ENCODE measurements at places on chromosomes 4 and X.

DNA sequence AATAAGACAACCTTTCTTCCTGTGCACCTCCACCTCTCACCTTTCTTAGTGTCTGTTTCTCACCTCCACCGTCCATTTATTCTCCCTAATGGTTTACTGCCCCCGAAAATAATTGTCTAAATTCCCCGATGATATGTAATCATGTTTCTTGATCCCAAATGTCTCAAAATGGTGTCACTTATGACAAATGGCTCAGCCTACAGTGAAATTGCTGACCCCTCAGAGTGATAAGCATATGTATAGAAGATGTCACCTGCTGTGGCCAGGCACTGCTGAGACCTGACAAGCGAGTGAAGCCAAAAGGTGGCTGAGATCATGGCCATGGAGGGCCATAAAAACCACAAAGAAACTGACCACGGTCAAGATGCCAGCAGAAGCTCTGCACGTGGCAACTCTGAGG, 35.7 kb downstream of the MSL3 start:
- DNase-seq: no peak

DNA sequence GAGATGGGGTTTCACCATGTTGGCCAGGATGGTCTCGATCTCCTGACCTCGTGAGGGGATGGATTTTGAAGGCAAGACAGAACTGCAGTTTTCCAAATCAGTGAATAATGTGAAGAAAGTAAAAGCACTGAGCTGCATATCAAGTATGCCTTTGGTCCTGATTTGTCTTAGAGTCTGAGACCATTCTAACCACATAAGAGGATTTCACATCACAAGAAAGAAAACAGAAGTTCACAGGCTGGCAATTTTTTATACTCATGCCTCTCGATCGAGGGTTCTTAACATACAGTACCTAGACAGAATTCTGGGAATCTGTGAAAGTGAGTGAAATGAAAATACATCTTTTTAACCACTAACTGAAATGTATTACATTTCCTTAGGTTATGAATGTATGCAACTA, 23.3 kb downstream of the CHIC2 start:
- no peak for DNase-seq

DNA sequence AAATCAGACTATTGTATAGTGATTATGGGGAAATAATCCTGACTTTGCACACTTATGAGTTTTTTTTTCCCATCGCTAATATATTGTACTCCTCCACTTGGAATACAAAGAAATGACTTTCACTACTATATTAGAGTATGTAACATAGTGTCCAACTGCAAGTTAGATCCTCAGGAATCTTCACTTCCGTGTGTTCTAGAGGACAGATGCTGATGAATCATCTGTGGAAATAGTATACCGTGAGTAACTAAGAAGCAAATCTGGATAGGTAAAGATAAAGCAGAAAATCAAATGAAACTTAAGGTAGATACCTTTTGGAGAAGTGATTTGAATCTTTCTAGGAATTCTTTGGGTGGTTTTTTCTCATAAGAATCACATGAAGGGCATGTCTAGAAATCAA, 8.3 kb downstream of the IL21 start:
- DNase-seq: no peak

- no peak for DNase-seq
Measured at GRCh38 chrX:2650865-2651264, 40.2 kb upstream of the CD99 start.

- no peak for DNase-seq
Measured at GRCh38 chr4:87875191-87875590, 42.4 kb downstream of the MEPE start.

DNA sequence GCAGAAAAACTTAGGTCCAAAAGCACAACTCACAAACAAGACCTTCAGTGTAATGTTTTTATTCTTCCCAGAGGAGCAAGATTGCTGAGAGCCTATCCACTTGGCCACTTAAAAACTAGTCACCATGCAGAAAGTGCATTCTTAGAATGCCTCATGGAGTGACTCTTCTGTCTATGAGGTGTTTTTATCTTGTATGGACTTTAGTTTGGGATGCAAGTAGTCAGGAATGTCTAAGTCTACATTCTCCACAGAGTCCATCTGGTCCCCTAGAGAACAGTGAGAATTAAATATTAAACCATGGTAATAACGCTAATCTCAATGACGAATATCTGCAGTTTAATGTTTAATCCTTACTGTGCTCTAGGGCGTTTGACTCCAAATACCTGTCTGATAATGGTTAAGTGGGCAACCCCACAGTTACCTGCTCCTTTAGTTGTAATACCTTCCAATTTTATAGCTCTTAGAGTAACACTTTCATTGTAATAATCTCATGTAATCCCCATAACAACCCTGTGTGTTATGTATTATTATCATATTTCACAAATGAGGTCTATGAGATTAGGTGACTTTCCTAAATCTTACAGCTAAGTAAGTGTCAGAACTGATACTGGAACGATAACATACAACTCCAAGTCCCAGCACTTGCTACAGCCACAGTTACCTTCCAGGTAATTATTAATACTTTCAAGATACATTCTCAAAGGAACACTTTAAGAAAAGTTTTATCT, 235.6 kb upstream of the JADE1 start:
- peak; percentile 75 for DNase-seq

GRCh38 chr4:111712093-111712677, 433.1 kb upstream of the FAM241A start:
- no peak for DNase-seq

DNA sequence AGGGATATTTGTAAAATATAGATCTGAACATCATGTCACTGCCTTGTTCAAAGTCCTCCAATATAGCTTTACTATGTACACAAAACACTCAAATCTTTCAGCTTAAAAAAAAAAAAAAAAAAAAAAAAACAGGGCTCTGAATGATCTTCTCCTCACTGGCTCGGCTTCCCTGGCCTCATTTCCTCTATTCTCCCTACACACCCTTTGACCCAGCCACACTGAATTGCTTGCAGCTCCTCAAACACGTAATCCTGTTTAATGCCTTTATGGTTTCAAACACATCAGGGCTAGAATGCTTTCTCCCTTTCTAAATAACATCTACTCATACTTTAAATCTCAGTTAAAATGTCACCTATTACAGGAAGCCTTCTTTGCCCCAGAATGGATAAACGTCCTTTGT, 60.8 kb downstream of the MTMR8 start:
- DNase-seq: no peak

- peak; percentile 29 for DNase-seq
Measured at GRCh38 chr4:140645614-140646412, 77.1 kb upstream of the UCP1 start.

- no peak for DNase-seq
Measured at GRCh38 chr4:66693694-66694093, 851.6 kb downstream of the CENPC start.

DNA sequence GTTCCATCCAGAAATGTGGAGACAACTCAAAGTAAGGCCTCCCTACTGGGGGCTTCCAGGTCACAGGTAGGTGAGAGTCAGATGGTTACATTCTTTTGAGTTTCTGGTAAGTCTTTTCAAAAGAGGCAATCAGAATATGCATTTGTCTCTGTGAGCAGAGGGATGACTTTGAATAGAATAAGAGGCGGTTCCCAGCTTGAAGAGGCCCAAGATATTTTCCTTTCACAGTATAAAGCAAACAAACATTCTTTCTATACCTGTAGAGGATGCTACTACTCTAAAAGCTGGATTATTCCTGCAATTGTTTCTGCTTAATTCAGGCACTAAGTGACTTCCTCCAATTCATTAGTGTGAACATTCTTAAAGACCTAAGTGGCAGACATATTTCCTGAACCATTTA, 44.4 kb downstream of the DIAPH2 start:
- no peak for DNase-seq

DNA sequence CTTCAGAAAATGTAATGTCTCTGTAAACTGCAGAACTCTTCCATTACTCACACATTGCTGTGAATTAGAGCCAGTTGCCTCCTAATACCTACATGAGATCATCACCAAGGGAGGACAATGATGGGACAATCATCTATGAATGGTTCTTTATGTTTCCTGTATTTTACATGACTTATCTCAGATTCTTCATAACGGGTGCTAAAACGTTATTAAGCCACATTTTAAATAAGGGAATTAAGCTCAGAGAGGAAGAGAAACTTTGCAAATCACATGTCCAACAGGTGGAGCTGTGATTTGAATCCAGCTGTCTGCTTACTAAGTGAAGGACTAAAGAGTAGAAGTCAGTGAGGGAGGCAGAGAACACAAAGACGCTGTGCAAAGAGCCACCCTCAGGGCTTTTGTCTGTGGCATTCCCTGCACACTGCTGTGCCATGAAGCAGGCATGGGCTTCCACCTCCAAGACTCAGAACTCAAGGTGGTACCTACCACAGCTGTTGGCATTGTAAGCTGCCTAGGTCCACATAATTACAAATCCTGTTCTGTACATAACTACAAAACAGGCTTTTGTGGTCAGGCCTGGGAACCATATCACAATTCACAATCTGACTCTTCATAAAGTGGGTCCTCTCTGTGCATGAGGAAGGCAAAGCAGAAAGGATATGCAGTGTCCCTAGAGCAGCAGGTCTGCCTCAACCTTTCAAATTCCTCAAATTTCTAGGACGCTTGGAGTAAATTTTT, 12.8 kb downstream of the TBC1D9 start:
- peak; percentile 91 for DNase-seq

DNA sequence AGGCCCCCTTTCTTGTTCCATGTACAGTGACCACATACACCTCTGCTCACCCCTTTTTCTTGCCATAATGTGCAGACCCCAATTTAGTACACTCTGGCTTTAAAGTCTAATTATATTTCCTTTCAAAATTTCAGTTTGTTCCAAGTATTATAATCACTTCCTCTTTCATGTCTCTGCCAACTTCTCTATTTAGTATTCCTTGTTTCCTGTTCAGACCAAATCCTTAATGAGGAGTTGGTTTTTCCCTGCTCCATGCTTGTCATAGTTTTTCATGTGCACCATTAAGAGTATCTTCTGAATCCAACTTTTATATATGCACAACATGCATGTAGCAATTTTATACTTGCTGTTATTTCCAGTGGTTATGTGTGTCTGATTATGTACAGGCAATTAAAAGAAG, 32.3 kb downstream of the USP53 start:
- DNase-seq: no peak

DNA sequence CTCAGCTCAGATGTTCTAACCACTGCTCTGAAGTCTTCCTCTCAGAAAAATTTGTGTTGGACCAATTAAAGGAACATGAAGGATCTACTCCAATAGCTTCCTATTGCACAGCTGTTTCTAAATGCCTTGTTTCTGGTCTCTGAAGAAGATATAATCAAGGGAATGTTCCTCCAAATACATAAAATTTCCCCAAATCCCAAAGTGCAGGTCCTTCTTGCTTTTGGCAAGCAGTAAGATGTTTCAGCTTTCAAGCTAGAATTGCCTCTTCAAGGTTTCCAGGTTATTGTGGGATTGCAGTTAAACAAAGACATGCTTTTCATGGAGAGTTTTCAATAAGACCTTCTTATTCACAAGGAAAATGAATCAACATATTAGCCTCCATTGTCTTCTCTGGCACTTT, 574.5 kb upstream of the SLIT2 start:
- no peak for DNase-seq

DNA sequence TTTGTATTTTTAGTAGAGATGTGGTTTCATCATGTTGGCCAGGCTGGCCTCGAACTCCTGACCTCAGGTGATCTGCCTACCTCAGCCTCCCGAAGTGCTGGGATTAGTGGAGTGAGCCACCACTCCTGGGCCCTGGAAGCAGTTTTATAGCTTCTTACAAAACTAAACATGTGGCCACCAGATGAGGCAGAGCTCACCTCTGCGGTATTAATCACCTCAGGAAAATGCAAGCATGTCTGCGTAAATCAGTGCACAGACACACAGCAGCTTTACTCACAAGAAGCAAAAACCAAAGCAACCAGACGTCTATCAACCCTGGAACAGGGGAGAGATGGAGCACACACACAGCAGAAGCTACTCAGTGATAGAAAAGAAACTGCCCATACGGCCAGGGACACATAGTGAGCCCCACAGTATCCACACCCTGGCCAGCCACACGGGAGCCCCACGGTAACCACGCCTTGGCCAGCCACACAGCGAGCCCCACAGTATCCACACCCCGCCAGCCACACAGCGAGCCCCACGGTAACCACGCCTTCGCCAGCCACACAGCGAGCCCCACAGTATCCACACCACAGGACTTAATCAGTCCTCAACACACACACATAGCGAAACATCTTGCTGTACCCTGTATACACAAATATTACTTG, 30.2 kb downstream of the PPP2R3B start:
- DNase-seq: no peak

- no peak for DNase-seq
Measured at GRCh38 chr4:39232100-39232499, 49.8 kb downstream of the WDR19 start.

GRCh38 chr4:158170691-158171561, 1.9 kb downstream of the GASK1B start:
- peak; percentile 58 for DNase-seq

DNA sequence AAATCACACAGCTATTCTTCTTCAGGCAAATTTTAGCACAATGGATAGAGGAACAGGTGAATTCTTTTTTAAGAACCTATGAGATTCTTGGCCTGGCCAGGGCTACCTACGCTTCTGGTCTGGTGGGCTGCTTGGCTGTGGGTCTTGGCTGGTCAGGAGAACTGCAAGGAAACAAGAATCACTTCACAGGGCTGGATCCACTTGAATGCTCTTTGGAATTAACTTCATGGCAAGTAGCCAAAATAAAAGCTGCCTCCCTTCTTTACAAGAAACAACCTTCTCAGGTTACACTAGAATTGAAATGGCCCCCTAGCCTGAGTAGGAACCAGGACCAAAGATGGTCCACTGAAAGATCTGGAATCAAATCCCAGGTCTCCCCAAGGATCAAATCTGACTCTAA, 519.1 kb downstream of the IQCM start:
- DNase-seq: no peak

- no peak for DNase-seq
Measured at GRCh38 chr4:184310881-184311709, 93.4 kb upstream of the ENPP6 start.

- no peak for DNase-seq
Measured at GRCh38 chrX:57915680-57916079, 5.4 kb upstream of the ZXDA start.

GRCh38 chrX:34849371-34849770, 93.2 kb upstream of the FAM47B start:
- DNase-seq: no peak

GRCh38 chrX:124212622-124213021, 119.8 kb upstream of the TEX13D start:
- DNase-seq: no peak

DNA sequence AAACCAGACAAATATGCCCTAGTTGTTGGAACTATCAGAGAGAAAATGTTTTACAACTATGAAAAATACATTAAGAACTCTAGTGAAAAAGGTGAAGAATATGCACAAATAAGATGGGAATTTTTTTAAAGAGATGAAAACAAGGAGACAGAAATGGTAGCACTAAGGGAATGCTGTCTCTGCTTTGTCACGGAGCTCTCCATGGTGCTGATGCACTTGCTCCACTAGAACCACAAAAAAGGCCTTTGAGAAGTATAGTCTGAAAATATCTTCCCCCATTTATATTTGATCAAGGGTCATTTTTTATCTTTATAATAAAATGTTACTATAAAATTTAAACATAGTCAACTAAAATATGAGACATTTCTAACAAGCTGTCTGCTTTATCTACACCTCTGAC, 1655.5 kb upstream of the AGA start:
- no peak for DNase-seq

Data from islet precursor cell (in vitro differentiated cells).